ENCODE measurements at places on chromosomes 2 and 18. TPM values are rescaled to one million over a fixed set of nuclear protein-coding genes. Genes with fewer than 3 reads are reported as not detected.

MGAT4A gene
- total RNA-seq: 0.28 TPM

IL18RAP gene
- not detected for total RNA-seq

UPP2 gene
- not detected for total RNA-seq

AQP4 gene
- not detected for total RNA-seq

RTP5 gene
- not detected for total RNA-seq

CD8B2 gene
- total RNA-seq: not detected

CPLX4 gene
- not detected for total RNA-seq

G6PC2 gene
- total RNA-seq: not detected

SAG gene
- total RNA-seq: not detected

ITGB6 gene
- 0.19 TPM for total RNA-seq

ATP8B1 gene
- total RNA-seq: 86.8 TPM

RMC1 gene
- total RNA-seq: 28.5 TPM

SLC5A6 gene
- 30.3 TPM for total RNA-seq

CERKL gene
- total RNA-seq: under 0.01 TPM

UBE2F gene
- total RNA-seq: 67.7 TPM

HOXD13 gene
- not detected for total RNA-seq

KIAA2012 gene
- under 0.01 TPM for total RNA-seq

PCBP1 gene
- 60.4 TPM for total RNA-seq

PLGLB2 gene
- 0.38 TPM for total RNA-seq

SLC39A10 gene
- total RNA-seq: 69.6 TPM

OSR1 gene
- total RNA-seq: 21.4 TPM

ACP1 gene
- 85.7 TPM for total RNA-seq

CTAGE1 gene
- 0.28 TPM for total RNA-seq

MAP2 gene
- 5.2 TPM for total RNA-seq

CDK15 gene
- 0.56 TPM for total RNA-seq

ONECUT2 gene
- under 0.01 TPM for total RNA-seq

MYL12A gene
- total RNA-seq: 1,197 TPM

MFSD2B gene
- 0.56 TPM for total RNA-seq

ST8SIA5 gene
- total RNA-seq: not detected

CRACDL gene
- not detected for total RNA-seq

Data from regular cardiac myocyte (primary cell).